ENCODE measurements at places on chromosomes 6 and 20.

DNA sequence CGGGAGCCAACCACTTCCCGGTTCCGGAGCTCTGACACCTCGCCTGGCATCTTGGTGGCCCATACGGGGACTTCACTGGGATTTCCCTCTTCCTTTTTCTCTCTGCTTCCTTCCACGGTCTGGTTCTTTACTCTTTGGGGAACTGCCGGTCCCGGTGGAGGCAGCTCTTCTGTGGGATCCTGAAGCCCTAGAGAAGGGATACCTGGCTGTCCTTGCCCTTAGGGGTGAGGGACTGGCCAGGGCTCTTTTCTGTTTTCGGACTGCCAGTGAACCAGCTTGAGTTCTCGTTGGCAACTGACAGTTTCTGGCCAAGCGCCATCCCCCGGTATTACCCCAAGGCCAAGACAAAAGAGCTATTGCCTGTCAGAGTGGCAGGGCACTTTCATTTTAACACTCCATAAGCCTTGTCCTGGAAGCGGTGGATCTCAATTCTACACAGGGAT, 880 bp upstream of the CPXM1 start:
- DNase-seq = no peak

GRCh38 chr6:156395276-156395675, 381.9 kb upstream of the ARID1B start:
- no peak for DNase-seq

DNA sequence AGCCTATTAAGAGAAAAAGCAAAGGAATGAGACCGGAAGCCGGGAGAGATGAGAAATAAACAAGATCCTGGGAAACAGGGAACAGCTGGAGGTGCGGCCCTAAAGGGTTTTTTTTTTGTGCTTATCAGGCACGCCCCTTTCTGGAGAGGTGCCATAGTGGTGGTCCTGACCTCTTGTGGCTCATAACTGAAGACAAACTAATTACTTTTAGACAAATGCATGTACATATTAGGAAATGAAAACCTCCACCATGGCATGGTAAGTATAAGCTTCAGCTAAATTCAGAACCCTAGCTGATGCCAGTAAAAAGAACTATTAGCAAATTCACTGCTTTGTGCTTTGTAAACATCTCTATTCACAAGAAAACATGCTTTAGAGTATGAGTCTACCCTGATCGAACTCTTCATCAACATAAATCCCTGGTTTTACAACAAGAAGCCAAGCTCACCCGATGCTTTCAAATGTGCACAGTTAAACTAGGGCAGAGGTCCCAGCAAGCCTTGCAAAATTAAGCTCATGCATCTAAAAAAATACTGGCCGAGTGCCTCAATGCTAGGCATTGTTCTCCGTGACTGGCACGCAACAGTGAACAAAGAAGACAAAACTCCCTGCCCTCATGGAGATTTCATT, 96.4 kb upstream of the MRPS10 start:
- DNase-seq = no peak

DNA sequence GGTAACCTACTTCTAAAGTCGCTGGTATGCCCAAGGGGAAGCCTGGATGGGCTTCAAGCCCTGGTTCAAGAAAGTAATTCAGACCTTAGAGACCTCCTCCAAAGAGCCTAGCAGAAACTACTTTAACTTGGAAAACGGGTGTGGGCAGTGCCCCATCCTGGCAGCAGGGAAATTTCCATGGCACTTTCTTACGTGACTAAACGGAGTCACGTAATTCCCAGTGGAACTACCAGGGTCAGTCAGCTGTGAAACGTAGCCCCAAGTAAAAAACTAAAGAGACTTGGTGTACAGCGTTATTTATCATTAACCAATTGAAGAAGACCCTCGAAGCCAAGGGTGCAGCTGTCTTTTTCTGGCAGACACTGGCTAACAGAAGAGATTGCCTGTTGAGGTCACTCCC, 114.0 kb downstream of the RCAN2 start:
- no peak for DNase-seq

GRCh38 chr20:25989196-25989595, 292.5 kb upstream of the ZNF337 start:
- no peak for DNase-seq

GRCh38 chr20:1876217-1876921, 18.8 kb upstream of the SIRPA start:
- DNase-seq = no peak

DNA sequence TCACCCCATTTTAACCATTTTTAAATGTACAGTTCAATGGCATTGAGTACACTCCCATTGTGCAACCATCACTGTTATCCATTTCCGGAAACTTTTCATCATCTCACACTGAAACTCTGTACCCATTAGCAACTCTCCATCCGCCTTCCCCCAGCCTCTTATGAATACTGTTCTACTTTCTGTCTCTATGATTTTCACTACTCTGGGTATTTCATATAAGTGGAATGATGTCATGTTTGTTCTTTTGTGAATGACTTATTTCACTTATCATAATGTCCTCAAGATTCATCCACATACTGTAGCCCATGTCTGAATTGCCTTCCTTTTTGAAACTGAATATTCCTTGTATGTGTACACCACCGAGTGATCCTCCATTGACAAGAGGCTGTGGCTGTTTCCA, 92.9 kb upstream of the TOX2 start:
- DNase-seq = no peak

DNA sequence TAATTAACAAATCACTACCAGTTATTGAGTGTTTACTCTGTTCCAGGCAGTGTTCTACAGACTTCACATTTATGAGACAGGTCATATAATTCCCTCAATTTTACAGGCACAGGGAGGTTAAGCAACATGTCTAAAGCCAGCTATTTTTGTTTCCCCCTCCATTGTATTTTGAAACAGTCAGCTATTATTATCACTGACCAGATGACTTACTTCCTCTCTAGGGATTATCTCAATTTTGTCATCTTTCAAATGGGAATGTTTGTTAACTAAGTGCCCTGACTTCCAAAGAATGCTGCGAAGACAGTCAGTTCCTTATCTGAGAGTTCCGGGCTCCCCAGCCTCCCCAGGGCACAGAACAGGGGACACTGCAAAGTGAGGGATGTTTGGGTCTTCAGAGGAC, 5.6 kb upstream of the CNPY3 start:
- no peak for DNase-seq
